ENCODE measurements at places on chromosomes 12 and 14.

DNA sequence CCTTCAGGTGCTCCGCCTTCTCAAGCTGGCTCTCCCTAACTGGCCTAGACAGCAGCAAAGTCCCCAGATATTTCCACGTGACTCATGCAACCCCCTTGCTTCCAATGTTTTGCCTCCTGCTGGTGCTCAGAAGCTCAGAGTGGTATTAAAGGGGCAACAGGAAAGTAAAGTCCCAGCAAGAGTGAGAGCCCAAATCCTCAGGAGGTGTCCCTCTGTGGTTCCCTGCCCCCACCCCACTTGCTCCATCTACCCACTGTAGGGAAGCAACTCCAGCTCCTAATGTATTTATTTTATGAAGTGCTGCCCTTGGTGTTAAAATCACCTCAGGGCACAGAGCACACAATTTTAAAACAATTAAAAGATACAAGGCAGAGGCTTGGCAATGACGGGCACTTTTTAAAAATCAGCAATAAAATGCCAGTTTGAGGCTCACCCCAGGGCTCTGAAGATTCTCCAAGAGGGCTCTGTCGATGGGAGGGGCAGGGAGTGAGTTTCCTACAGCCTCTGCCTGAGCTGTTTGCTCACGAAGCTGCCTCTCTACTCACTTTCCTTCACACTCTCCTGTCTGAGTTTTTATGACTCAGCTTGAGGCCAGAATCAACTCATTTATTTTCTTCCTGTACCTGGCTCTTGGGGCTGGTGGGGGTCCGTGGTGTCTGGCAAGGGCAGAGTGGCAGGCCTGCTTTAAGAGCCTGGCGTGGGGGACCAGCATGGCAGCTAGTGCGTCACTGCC lies 81.9 kb upstream of the MAX start:
- no peak for DNase-seq

- DNase-seq = no peak
Measured at GRCh38 chr12:52836042-52836466, 1.9 kb upstream of the KRT79 start.

DNA sequence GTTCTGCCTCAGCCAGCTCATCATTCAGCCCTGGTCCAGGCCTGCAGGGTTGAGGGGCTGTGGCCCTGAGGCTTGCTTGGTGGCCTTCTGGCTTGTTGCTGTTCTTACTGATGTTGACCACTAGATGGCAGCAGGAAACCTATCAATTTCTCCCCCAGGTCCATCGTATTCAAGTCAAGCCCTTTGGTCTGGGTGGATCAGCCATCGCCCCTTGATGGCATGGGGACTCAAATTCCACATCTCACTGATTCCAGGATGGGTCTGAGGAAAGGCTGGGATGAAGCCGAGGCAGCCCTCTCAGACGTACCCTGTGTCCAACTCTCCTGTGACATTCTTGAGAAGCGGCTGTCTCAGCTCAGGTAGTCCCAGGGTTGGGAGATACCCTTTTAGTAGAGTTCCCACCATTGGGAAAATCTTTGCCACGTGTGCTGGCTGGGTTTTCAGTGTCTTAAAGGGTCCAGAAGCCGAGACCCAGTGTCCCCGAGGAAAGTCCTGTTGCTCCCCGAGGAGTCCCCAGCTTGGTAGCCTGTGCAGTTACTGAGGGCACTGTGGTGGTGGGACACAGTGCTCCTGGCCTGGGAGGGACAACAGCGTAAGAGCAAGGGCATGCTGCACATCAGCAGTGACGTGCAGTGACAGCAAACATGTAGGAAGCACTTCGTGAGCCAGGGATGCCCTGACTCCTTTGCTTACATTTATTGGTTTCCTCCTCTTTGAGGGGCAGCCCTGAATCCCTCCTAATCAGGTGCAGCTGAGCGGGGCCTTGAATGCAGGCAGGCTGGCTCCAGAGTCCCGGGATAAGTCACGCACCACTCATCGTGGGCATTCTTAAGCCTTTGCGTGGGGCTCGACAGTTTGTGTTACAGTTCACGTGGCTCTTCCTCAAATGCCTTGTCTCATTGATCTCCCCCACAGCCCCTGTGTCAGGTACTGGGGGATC lies 58.6 kb downstream of the TSPAN9 start:
- DNase-seq = no peak

DNA sequence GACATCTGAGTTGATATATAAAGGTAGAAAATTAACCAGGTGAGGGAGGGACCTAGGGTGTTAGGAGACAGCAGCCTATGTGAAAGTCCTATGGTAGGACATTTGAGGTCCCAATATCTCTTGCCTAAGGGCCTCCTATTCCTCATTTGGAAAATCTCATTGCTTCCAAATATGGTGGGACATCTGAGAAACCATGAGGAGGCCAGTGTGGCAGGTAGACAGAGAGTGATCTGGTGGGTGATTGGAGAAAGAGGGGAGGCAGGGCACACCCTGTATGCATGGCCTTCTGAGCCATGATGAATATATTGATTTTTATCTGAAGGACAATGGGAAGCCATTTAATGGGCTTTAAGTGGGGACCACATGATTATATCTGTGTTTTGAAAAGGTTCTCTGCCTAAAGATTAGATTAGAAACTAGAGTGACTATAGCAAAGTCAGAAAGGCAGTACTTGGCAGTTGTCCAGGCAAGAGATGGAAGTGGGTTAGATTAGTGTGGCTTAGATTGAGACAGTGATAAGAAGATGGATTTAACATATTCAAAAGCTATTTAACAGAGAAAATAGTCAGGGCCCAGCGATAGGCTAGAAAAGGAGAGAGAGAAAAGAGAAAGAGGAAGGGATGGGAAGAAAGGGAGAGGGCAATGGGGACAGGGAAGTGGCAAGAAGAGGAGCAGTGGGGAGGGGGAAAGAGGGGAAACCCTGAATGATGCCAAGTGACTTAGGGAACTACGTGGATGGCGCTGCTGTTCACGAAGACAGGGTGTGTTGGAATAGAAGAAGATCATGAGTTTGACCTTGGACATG lies 237.2 kb upstream of the SRRM4 start:
- DNase-seq = no peak

- DNase-seq = no peak
Measured at GRCh38 chr12:92547420-92547819, 155.4 kb upstream of the PLEKHG7 start.

- peak; percentile 72 for DNase-seq
Measured at GRCh38 chr14:104708606-104709268, 15.3 kb upstream of the ADSS1 start.

- DNase-seq = no peak
Measured at GRCh38 chr12:20798554-20798953, 12.0 kb upstream of the SLCO1B3 start.

- peak; percentile 90 for DNase-seq
Measured at GRCh38 chr12:131830335-131830913, 2.2 kb downstream of the MMP17 start.

GRCh38 chr14:94787655-94788054 lies 17.7 kb upstream of the GSC start:
- DNase-seq = no peak

DNA sequence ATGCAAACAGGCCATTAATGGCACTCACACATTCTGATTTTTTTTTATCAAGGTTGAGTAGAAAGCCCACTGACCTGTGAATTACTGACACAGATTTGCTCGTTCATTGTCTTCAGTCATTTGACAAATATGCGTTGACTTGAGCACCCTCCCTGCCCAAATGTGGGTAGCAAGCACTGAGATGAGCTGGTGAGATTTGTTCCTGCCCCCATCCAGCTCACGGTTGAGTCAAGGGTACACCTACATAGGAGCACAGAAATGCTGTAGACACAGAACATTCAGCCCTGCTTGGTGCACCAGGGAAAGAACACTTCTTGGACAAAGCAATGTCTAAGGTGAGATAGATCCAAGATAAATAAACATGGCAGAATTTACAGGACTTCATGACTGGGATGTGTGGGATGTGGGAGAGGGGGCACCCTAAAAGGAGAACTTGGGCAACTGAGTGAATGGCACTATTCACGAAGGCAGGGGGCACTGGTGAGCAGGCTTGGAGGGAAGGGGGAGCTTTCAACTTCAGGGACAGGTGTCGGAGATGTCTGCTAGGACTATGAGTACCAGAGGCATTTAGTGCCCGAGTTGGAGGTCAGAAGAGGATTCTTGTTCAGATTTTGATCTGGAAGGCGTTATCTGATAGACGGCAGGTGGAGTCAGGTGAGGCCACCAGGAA lies 213.4 kb downstream of the VRK1 start:
- DNase-seq = no peak

DNA sequence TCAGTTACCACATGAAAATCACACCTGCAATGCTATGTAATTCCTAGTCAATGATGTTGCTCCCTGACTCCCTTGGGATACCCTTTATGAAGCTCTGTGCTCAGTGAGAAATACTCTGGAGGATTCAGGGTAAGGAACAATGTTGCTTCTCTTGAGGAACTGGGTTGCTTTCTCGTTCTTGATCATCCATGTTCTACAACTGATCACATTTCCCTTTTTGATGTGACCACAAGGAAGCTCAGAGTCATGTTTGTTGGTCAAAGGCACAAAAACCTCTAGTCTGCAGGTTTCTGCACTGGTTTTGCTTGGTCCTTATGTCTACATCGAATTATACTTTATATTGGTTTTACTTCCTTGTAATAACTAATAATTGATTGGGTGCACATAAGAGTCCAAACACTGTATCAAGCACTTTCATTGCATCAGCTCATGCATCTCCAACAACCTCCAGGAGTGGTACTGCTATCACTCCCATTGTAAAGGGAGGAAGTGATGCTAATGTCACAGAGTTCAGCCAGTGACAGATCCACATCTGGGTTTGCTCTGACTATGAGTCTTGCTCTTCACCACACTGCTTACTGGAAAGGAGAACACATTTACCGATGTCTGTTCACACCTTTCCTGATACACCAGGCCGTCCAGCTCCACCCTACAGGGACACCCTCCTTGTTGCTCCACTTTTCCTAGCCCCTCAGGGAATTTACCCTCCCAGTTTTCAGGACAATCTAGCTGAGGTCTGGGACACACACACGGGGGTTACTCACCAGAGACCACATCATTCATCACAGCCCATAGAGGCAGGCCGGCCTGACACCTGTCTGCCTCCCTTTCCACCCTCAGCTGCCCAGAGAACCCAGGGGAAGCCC lies 41.0 kb downstream of the CMKLR1 start:
- DNase-seq = no peak

All from psoas muscle (tissue), 8 donors.